ENCODE measurements at places on chromosomes 5 and 9.

- no peak for DNase-seq
Measured at GRCh38 chr9:106722051-106722753, 140.8 kb upstream of the ZNF462 start.

DNA sequence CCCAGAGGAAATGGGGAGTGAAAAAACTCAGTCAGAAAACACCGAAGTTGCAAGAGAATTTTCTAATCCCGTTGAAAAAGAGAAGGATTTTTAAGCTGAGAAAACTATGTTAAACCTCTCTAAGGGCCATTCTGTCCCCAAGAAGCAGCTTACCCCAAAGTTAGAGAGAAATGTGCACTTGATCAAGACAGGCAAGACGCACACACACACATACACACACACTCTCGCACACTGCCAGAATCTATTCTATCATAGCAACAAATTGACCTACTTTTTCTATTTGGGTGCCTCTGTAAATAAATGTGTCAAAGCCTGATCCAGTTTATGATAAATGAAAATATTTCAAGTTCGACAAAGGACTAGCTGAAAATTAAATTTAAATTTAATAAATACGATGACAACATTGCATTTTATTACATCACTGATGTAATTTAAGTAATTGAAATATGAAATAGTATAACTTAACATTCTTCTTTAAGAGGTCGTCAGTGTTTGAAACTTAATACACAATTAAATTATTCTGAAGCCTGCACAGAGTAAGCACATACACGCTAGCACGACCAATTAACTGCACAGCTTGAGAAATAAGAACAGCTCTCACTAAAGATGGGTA is 5.9 kb downstream of the NFIL3 start:
- no peak for DNase-seq

DNA sequence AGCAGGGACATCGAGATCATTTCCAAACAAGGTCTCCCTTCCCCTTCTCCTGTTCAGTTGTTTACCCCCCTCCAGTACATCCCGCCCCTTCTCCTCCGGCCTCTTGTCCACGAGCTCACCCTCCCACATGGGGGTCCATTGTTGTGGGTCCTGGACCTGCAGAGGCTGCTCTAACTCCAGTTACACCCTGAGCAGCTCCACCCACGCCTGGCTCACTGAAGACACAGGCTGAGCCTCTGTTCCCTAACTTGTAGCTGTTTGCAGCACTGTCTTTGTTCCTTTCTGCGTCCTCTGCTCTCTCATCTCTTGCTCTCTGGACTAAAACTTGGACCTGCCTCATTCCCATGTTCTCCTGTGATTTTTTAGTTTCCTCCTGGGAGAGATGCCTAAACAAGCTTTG is 377.5 kb downstream of the MED10 start:
- no peak for DNase-seq

DNA sequence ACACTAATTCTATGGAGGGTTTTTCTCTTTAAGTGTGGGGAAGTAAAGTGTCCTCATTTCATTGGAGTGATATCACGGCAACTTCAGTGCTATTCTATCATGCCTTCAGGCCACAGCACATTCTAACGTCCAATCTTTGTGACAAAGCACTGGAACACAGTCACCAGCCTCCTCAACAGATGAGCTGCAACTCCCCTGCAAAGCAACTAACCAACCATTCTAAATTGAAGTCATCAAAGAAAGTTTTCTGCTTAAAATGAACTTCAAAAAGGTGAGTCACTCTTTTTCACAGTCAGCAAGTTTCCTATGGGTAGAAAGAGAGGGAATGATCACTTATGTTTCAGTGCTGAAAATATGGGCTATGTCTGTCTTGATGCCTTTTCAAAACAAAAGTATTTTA is 190.8 kb downstream of the ELAVL2 start:
- DNase-seq, result no peak

- no peak for DNase-seq
Measured at GRCh38 chr9:101977614-101978210, 239.3 kb upstream of the GRIN3A start.

- no peak for DNase-seq
Measured at GRCh38 chr5:91641730-91642350, 258.7 kb upstream of the ARRDC3 start.

Measured in T-helper 22 cell (primary cell).